ENCODE measurements at places on chromosomes 1 and 21. TPM values are rescaled to one million over a fixed set of nuclear protein-coding genes. Genes with fewer than 3 reads are reported as not detected.

Gene TRIM67
- total RNA-seq, result not detected

DNA sequence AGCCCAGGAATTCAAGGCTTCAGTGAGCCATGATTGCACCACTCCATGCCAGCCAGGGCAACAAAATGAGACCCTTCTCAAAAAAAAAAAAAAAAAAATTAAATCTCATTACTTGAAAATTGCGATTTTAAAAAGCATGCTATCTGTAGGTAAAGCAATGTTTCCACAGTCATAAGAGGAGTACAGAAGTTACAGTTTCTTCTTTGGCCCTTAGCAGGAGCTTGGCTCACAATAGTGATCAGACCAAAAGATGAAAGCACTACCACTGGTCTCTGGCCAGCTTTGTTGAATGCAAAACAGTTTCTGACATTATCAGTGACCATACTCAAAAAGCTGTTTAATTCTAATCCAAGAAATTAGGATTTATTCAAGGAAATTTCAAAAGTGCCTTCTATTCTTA, 31.2 kb downstream of the VAV3 start:
- H3K27ac ChIP-seq, result no peak overlapping the region
- H3K4me3 ChIP-seq, result no peak overlapping the region
- no peaks in the 10 kb centered on the region for H3K27me3 ChIP-seq
- H3K36me3 ChIP-seq, result no peaks in the 10 kb centered on the region
- DNase-seq, result no peak

- H3K27me3 ChIP-seq, result no peaks in the 10 kb centered on the region
- H3K4me1 ChIP-seq, result peaks cover 31% of the 10 kb centered on the region
- no peak overlapping the region for H3K4me3 ChIP-seq
- peak overlapping the region; percentile 99 for H3K27ac ChIP-seq
- peaks cover 32% of the 10 kb centered on the region for H3K36me3 ChIP-seq
These were observed 4.0 kb upstream of the MRPL24 start for GRCh38 chr1:156744786-156745419.

DNA sequence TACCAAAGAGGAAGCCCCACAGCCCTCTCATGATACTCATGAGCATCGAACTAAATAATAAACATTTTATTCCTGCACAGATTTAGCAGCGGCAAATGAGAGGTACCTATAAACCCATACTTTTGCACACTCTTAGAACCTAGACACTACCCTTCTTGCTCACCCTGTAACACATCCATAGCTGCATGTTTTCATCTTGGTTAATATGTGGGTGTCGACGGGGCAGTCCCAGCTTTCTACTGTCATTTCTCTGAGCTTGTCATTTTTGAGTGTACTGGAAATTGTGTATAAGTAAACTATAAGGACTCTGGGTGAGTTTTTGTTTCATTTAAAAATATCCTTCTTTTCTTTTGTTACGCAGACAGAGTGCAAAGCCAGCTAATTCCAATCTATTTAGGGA, 25.5 kb downstream of the OVGP1 start:
- H3K4me3 ChIP-seq, result no peak overlapping the region
- H3K4me1 ChIP-seq, result peaks cover 5% of the 10 kb centered on the region
- H3K27me3 ChIP-seq, result no peaks in the 10 kb centered on the region

Gene GAS5
- total RNA-seq, result 208 TPM

Gene MYOG
- total RNA-seq, result not detected

- H3K27ac ChIP-seq, result peak overlapping the region; percentile 51
- DNase-seq, result no peak
- H3K27me3 ChIP-seq, result no peaks in the 10 kb centered on the region
- H3K36me3 ChIP-seq, result peaks cover 94% of the 10 kb centered on the region
- no peaks in the 10 kb centered on the region for H3K4me1 ChIP-seq
- H3K4me3 ChIP-seq, result no peak overlapping the region
These were observed 30.6 kb downstream of the HYI start for GRCh38 chr1:43422995-43423671.

- no peaks in the 10 kb centered on the region for H3K36me3 ChIP-seq
- H3K27ac ChIP-seq, result no peak overlapping the region
- DNase-seq, result no peak
- no peak overlapping the region for H3K4me3 ChIP-seq
These were observed 12.1 kb upstream of the RNF223 start for GRCh38 chr1:1085911-1086841.

Gene CYP4A22
- 0.88 TPM for total RNA-seq

GRCh38 chr1:178093494-178093950, 382 bp upstream of the RASAL2 start:
- DNase-seq, result peak; percentile 88
- H3K4me3 ChIP-seq, result peak overlapping the region; percentile 85
- no peaks in the 10 kb centered on the region for H3K36me3 ChIP-seq
- no peaks in the 10 kb centered on the region for H3K27me3 ChIP-seq
- peaks cover 19% of the 10 kb centered on the region for H3K4me1 ChIP-seq

GRCh38 chr1:221725735-221726672, 15.9 kb downstream of the DUSP10 start:
- no peaks in the 10 kb centered on the region for H3K27me3 ChIP-seq
- H3K4me1 ChIP-seq, result peaks cover 16% of the 10 kb centered on the region
- no peak overlapping the region for H3K4me3 ChIP-seq

Gene SIPA1L2
- total RNA-seq, result 50.4 TPM

- no peaks in the 10 kb centered on the region for H3K27me3 ChIP-seq
- no peaks in the 10 kb centered on the region for H3K36me3 ChIP-seq
- peak overlapping the region; percentile 71 for H3K27ac ChIP-seq
These were observed 4.4 kb upstream of the C2CD2 start for GRCh38 chr21:41957991-41958766.

DNA sequence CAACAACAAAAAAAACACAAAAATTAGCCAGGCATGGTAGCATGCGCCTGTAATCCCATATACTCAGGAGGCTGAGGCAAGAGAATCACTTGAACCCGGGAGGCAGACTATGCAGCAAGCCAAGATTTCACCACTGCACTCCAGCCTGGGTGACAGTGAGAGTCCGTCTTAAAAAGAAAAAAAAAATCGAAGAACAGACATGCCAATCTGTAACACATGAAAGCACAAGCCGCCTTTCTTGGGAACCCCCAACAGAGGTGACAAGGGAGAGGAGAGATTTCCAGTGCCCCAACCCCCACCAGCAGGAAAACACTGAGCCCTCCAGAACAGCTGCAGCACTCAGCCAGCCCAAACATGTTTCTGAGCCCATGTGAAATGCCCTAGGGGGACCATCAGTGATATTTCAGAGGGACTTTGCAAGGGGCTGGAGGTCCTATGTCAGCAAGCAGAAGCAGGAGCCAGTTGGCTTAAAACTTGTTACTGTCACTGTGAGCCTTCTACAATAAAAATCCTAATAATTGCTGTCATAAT, 14.2 kb upstream of the EFNA1 start:
- DNase-seq, result no peak
- no peaks in the 10 kb centered on the region for H3K4me1 ChIP-seq
- H3K36me3 ChIP-seq, result no peaks in the 10 kb centered on the region

GRCh38 chr1:226185141-226186036, 1.2 kb downstream of the ACBD3 start:
- H3K27me3 ChIP-seq, result no peaks in the 10 kb centered on the region
- peaks cover 15% of the 10 kb centered on the region for H3K4me1 ChIP-seq
- peak overlapping the region; percentile 97 for H3K4me3 ChIP-seq
- peak overlapping the region; percentile 87 for H3K27ac ChIP-seq
- no peaks in the 10 kb centered on the region for H3K36me3 ChIP-seq
- DNase-seq, result no peak

Gene OR2M3
- not detected for total RNA-seq

All from Peyer's patch (tissue), 4 donors.